HuH-7.5 (cell line): ENCODE measurements at places on chromosomes 2 and 18.

- no peak for DNase-seq
These were observed 1952.6 kb upstream of the LRRTM1 start for GRCh38 chr2:82256983-82257632.

- DNase-seq = no peak
These were observed 140.1 kb upstream of the RND3 start for GRCh38 chr2:150627526-150627925.

DNA sequence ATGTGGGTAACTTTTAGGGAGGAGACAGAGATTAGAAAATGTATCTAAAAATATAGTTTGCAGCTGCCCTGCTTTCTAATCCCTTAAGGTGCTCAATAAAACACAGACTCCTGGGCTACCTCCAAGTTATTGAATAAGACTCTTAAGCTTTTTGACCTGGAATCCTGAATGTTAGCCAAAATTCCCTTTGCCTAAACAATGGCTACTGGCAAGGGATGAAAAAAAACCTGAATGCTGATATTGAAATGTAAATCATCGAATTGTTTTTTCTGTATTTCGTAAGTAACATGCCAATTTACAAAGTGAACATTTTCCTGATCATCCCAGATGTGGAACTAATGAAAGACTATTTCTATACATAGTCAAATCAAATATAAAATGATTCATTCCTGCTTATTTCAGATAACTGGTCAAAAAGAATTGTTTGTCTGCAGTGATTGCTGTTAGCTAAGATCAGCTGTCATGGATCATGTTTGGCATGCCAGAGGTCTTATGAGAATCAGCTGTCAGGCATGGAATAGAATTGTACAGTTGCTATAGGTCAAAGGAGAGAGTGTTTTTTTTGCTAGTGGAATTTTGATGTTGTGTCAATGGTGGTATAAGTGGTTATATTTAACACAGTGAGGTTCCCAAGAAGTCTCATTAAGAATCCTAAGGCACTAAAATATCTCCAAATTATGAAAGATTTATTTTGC is 363.6 kb upstream of the CWC22 start:
- DNase-seq = no peak

- DNase-seq = no peak
These were observed 1.5 kb upstream of the TTC39C start for GRCh38 chr18:24013051-24013450.

- no peak for DNase-seq
These were observed 854.6 kb downstream of the RNF144A start for GRCh38 chr2:7771781-7772180.

- DNase-seq = no peak
These were observed 19.3 kb downstream of the STK36 start for GRCh38 chr2:218691234-218691633.

- DNase-seq = no peak
These were observed 209.5 kb downstream of the PIK3C3 start for GRCh38 chr18:42164556-42164955.

GRCh38 chr2:197601726-197602125 is 73.7 kb downstream of the RFTN2 start:
- DNase-seq = no peak

DNA sequence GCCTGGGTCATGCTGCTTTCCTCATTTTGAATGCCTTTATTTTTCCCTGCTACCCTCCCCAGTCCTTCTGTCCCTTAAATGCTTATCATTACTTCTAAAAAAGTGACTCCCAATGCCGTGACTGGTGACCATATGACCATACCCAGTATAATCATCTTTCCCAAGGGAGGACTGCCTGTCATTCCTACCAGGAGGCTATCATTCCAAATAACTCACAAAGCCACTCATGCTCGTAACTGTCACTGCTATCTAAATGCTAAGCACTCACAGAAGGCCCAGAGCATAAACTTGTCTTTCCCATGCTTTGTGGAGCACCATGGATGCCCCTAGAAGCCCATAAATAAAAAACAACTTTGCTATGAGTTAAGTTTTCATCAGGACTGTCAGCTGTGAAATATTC is 38.7 kb upstream of the CREB1 start:
- no peak for DNase-seq

DNA sequence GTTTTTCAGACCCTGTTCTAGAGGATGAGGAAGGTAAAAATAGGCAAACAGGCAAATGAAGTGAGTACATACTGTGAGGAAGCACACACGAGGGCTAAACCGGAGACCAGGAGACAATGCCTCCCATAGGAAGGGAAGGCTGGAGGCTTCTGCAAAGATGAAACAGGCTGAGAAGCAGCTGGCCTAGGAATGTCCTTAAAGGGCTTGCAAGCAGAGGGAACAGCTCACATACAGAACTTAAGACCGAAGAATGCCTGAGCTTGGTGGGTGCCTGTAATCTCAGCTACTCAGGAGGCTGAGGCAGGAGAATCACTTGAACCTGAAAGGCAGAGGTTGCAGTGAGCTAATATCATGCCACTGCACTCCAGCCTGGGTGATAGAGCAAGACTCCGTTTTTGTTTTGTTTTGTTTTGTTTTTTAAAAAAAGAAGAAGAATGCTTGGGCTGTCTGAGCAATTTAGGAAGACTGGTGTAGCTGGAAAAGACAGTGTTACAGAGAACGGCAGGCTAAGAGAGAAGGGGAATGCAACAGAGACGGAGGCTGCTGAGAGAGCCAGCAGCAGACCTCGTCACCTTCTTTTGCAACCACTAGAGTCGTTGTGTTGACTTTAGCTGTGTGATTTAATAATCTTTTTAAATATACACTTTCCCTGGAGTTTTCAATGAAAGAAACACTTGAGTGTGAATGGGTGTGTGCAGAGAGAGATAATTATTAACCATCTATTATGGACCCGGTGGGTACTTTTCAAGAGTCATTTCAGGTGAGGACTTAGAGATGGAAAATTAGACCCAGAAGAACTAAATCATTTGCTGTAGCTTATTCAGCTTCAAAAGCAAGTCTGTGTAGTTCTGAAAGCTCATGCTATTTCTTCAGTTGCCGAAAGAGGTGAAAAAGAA is 232.8 kb downstream of the GALR1 start:
- DNase-seq = no peak

GRCh38 chr2:225867071-225867470 is 467.6 kb downstream of the NYAP2 start:
- DNase-seq = no peak

GRCh38 chr2:107817378-107817777 is 9.3 kb upstream of the RGPD4 start:
- DNase-seq = no peak

GRCh38 chr2:201057087-201057521 is 14.4 kb downstream of the HYCC2 start:
- no peak for DNase-seq

DNA sequence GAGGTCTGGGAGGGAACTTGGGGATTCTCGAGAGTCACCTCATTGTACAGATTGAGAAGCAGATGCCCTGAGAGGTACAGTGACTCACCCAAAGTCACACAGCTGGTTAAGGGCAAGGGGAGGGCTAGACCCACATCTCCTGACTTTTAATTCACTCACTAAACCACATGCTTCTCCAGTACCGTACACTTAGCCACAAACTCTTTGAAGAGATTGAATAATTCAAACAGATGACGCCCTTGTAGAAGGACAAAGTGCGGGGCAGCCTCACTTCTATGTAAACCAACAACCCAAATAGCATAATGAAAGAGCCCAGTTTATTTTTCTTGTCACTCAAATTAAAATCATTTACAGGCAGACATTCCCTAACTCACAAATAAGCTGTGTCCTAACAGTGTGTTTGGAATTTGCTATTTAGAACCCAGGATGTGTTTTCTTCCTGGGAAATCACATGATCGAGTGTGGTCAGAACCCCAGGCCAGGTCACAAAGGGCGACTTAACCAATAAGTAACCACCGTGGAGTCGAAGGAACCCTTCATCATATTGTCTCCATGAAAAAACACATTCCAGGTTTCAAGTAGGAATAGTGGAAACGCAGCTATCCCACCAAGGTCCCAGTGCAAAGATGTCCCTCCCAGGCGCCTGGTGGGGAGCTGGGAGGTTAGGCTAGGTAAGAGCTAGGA is 35.8 kb upstream of the PTPN4 start:
- no peak for DNase-seq

GRCh38 chr2:120060088-120060623 is 47.3 kb downstream of the EPB41L5 start:
- no peak for DNase-seq

DNA sequence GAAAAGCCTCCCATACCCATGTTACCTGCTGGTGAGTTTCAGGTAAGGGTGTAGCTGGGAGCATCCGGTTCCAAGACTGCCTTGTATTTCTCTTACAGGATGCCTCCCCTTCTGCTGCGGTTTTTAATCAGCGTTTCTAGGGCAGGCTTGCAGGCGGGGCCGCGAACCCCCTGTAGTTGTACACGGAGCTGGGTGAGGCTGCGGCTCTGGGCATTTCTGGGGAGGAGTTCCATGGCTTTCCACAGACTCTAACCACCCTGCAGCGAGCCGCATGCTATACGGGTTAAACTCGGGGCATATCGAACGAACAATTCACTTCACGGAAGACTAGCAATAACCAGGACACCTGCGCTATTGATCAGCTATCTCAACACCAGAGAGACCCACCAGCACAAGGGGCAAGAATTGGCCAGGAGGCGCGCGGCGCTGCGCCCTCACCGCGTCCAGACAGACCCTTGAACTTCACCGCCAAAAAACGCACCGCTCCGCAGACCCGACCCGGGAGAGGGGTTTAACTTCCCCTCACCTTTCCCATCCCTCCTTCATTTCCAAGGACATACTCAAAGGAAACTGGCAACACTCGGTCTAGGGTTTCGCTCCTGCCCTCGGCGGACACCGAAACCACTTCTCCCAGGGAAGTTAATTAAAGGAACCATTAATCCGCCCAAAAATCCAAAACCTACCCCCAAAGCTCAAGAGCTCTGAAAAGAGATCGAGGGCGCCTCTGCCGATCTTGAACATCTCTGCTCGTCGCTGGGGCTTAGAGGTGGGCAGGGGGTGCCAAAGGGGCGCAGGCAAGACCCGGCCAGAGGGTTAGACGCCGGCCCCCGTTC is 909 bp downstream of the TGFA start:
- no peak for DNase-seq

DNA sequence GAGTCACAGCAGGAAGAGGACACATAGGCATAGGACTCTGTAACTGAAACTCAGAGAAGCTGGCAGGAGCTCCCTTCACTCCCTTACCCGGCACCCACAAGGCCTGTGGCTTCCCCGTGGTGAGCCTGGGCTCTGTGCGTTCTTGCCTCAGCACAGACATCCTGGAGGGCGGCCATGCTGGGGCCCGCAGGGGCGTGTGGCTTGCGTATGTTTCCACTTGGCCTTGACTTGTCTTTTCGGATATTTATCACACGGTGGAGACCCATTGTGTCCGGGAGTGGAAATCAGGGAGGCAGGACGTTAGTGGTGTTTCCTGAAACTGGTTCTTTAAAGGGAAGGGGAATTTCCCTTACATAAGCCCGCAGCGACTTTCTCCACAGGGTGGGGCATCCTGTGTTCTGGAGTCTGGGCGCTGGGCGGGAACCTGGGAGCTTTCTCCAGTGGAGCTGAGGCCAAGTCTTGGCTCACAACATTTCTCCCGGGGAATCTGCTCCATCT is 49.9 kb upstream of the EML6 start:
- no peak for DNase-seq

DNA sequence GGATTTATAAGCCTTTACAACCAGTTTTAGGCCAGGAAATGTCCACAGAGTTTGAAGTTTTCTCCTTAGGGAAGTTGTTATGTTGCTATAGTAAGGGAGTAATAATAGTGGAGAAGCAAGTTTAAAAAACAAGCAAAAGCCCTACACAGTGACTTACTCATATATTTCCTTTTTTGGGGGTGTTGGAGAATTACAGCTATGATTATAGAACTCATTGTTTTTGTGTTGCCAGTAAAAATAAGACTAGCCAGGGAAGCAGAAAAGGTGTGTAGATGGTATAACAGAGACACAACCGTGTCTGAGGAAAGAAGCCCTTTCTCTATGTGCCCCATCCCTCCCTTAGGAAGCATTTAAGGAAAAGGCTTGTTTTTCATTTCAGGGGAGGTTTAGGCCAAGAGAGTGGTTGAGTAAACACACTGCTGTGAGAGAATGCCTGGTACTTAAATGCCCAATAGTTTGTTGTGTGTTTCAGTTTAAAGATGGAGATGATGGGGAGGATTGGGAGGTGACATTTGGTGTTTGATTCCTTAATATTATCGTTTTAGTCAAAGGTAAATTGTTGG is 2.3 kb downstream of the VAPA start:
- DNase-seq = no peak

- DNase-seq = no peak
These were observed 57.4 kb downstream of the FAM168B start for GRCh38 chr2:131035826-131036231.

GRCh38 chr2:122055521-122055931 is 300.1 kb downstream of the TSN start:
- DNase-seq = no peak

GRCh38 chr2:207054521-207054920 is 111.2 kb downstream of the KLF7 start:
- no peak for DNase-seq

DNA sequence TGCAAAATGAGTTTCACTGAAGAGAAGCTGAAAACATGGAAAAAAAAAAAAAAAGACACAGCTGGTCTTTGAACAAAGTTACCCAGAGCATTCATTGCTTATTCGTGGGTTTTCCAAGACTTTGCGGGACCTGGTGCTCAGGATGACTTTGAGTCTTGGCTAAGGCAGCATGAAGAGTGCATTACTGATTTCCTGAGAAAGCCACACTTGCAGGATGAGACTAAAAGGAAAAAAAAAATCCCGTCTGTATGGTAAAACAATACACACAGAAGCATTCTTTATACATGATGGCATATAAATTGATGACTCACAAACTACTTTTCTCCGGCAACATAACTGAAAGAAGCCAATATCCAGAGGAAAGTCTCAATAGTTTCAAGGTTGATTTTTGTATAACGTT is 195.4 kb downstream of the SPP2 start:
- no peak for DNase-seq

GRCh38 chr2:54347622-54348021 is 91.6 kb upstream of the TSPYL6 start:
- no peak for DNase-seq

GRCh38 chr2:32622570-32623310 is 5.1 kb upstream of the TTC27 start:
- DNase-seq = no peak

DNA sequence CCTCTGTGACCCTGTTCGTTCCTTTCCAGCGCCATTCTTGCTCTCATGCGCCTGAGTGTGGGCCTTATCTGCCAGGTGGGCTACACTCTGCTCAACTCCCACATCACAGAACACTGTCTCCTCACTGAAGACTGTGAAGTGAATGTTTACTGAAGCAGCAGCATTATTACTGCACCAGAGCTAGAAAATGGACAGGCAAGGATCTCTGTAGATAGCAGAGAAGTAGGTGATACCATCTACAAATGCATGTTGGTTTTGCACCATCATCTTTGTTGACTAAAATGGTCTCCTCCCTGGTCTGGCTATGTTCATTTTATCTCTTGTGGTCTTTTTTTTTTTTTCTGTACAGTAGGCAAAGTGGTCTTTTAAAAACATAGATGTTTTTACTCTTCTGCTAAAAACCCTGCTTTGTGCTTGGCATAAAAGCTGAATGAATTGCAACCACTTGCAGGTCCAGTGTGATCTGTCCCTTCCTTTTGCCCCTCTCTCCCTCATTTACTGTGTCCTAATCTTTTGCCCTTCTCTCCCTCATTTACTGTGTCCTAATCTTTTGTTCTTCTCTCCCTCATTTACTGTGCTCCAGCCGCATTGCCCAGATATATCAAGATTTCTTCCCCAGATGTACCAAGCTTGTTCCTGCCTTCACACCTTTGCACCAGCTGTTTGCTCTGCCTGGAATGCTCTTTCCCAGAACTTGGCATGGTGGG is 35.4 kb downstream of the BABAM2 start:
- DNase-seq = no peak

GRCh38 chr2:37802899-37803379 is 122.1 kb upstream of the RMDN2 start:
- no peak for DNase-seq
